ENCODE measurements at places on chromosomes 4 and X. TPM values are rescaled to one million over a fixed set of nuclear protein-coding genes. Genes with fewer than 3 reads are reported as not detected.

GRCh38 chr4:5988086-5988845, 30.0 kb downstream of the C4orf50 start:
- no peak overlapping the region for H3K27ac ChIP-seq
- H3K4me3 ChIP-seq, result no peak overlapping the region
- H3K36me3 ChIP-seq, result no peaks in the 10 kb centered on the region
- H3K4me1 ChIP-seq, result no peaks in the 10 kb centered on the region
- H3K27me3 ChIP-seq, result no peaks in the 10 kb centered on the region

DNA sequence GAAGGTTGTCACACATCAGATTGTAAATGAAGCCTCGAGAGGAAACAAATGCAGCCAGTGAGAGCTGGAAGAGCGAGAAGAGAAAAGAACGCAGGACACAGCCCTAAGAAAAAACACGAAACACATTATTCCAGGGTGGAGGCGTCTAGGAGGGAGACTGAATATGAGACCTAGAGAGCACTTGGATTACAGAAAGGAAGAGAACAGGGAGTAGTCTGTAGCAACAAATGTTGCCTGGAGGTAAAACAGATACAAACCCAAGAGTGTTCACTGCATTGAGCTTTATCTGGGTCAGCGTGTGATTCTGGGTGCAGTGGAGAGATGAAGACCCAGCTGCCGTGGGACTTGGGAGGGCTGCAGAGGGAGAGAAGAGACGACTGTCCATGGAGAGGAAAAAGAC, 50.1 kb upstream of the SETD7 start:
- DNase-seq, result no peak
- no peak overlapping the region for H3K4me3 ChIP-seq
- H3K27me3 ChIP-seq, result no peaks in the 10 kb centered on the region
- H3K4me1 ChIP-seq, result no peaks in the 10 kb centered on the region

The WNK3 gene
- total RNA-seq, result 3.5 TPM

- no peaks in the 10 kb centered on the region for H3K36me3 ChIP-seq
- no peak overlapping the region for H3K27ac ChIP-seq
- H3K27me3 ChIP-seq, result no peaks in the 10 kb centered on the region
- H3K4me1 ChIP-seq, result no peaks in the 10 kb centered on the region
- no peak for DNase-seq
- no peak overlapping the region for H3K4me3 ChIP-seq
These were observed 156.6 kb downstream of the AMMECR1 start for GRCh38 chrX:110161361-110161686.

The RNF128 gene
- 78.6 TPM for total RNA-seq

All from stomach (tissue), 19 donors.